ENCODE measurements at places on chromosomes 16 and 17.

DNA sequence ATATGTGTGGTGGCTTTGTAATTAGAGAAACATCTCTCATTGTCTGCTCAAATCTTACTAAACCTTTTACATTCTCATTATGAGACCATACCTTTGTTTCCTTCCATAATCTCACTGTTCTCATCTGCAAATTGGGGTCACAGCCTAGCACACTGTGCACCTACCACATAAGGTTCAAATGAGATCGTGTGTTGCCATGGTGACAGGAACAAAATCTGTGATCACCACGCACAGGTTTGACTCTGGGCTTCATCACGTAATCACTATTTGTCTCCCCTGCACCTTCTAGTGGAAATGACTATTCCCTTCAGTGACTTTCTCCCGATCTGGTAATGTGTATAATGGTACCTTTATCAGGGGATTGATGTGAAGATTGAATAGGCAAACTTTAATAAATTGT, 26.1 kb downstream of the CDH8 start:
- DNase-seq: no peak

GRCh38 chr16:82653550-82654511, 27.1 kb downstream of the CDH13 start:
- DNase-seq: no peak

DNA sequence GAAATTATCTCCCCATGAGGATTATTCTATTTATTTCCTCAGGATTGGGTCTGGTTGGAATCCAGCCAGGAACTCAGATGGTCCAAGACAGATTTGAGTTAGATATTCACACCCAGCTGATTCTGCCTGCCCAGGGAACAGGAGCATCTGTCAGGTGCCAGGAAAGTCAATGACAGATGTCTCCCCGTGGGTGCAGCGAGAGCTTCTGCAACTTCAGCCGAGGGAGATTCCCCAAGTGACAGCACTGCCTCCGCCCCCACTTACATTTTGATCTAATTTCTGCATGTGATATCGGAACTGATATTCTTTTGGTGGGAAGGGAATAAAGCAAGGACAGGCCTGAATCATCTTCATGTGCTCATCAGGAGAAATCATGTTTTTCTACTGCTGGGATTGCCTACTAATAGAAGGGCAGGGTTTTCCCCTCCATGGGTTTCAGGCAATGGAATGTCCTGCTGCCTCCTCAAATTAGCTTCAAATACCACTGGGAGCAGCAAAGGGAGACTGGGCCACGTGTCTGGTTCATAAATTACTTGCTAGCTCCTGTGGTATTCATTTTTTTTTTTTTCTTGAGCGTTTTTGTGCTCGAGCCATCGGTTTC, 15.7 kb upstream of the DHX8 start:
- DNase-seq: no peak

DNA sequence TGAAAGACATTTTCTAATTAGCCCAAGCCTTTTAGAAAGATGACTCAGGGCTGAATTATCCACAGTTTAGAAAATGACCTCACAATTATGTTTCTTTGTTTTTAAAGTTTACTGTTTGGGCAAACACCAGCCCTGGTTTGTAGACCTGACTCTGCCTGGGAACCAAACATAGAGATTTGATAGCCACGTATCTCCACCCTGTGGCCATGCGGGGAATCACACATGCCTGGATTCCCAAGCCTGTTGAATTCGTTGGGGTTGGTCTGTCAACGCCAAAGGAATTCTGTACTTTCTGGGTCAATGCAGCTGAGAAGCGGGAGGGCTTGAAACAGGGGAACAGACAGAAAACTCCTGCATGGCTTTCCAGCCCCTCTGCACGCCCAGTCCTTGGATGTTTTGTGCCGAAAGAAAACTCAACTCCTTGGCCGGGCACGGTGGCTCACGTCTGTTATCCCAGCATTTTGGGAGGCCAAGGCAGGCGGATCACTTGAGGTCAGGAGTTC, 26.9 kb downstream of the CD300A start:
- peak; percentile 59 for DNase-seq

- DNase-seq: no peak
These were observed 1.5 kb downstream of the PSMD7 start for GRCh38 chr16:74298104-74298503.

GRCh38 chr16:31061126-31061812, 12.8 kb downstream of the ZNF668 start:
- DNase-seq: no peak

DNA sequence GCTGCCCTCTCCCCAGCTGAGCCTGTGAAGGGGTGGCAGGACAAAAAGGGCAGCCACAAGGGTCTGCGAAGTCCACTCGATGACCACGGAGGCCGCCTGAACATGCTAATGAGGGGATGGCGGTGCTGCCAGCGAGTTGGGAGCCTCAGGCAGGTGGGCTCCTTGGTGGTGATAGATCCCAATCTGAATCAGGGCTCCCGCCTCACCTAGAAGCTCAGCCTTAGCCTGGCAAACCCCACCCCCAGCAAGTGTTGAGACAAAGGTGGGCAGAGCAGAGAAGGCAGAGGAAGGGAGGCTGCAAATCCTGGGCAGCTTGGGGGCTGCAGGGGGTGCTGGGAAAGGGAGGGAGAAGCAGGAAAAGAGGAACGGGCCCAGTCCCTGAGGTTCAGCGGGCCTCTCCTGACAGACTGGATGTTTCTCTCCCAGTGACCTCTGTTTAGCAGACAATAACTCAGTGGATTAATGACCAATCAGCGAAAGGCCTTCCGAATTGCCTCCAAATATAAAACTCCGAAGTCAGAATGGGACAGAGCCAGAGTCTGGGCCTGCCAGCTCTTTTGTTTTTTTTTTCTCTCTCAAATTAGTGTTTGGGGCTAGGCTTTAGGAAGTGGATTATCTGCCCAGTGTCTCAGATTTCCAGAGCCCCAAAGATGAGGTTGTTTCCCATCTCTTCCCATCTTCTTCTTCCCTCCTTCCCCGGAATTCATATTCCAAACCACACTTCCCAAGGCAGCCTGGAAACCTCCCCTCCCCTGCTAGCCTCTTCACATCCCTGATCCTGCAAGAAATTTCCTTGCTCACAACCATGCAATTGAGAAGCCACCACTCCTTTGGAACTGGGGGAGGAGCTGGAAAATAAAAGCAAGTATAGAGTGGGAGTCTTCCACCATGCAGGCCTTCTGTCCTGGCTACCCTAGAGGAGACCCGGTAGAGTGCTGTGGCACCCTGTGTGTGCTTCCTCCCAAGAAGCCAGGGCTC, 15.2 kb upstream of the HOXB2 start:
- DNase-seq: no peak

GRCh38 chr17:72972263-72972951, 120.1 kb downstream of the SLC39A11 start:
- no peak for DNase-seq

- DNase-seq: no peak
These were observed 16.7 kb downstream of the SLC6A4 start for GRCh38 chr17:30218799-30219198.

GRCh38 chr16:67649494-67649931, 4.6 kb downstream of the CARMIL2 start:
- DNase-seq: no peak

DNA sequence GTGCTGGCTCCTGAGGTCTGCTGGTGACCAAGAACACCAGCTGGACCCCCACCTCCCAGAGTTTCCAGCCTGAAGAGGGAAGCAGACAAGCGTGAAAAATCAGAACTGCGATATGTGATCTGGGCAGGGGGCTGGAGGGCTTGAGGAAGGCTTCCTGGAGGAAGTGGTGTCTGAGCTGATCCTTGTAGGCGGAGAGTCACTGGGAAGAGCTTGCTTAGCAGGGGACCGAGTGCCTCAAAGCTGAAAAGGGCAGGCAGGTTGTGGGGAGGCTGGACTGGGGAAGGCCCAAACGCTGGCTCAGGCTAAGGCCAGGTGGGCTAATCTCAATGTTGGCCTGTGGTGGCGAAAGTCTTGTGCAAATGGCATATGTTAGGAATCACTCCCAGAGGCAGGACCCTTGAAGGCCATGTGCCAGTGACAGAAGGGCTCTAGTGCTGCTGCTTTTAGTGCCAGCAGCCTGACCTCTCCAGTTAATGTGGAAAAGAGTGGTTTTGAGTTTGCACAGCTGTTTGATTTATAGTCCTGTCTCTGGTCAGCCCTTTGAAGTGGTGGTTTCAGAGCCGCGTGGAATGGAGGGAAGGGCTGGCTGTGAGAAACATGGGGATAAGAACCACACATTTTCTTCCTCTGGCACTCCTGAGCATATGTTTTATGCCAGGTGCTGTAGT, 85.3 kb upstream of the LGALS9 start:
- no peak for DNase-seq

DNA sequence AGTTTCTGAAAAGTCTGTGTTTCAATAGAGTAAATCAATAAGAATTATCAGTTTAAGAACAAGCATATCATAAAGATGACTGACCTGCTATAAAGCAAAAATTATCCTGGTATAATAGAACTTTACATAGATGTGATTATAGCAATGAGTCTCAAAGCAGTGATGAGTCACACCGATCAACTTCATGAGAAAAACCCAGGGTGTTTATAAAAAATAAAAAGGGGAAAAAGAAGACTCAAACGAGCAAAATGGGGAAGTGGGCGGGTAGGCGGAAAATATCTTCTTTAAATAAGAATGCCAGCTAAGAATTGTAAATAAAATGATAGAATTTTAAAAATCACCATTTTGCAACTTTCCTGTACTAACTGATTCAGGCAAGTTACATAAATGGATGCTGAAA, 46.8 kb downstream of the BRIP1 start:
- DNase-seq: no peak

DNA sequence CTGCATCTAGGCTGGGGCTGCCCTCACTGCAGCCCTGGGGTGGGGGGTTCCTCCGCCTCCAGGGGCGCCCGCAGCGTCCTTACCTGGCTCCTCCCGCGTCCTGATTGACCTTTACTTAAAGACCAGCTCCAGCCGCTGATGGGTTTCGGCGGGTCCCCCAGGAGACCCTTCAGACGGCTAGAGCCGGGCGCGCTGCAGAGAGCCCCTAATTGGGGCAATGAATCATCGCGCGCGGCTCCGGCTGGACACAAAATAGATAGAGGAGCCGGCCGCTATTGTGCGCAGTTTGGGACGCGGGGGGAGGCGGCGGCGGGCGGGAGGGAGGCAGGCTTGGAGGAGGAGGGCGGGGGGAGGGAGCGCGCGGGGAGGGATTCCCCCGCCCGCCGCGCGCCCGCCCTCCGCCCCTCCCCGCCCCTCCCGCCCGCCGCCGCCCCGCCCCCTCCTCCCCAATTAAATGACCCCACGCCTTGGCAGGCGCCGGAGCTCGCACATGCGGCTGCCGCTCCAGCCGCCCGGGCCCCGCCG, 56.5 kb upstream of the CIBAR2 start:
- DNase-seq: peak; percentile 39

DNA sequence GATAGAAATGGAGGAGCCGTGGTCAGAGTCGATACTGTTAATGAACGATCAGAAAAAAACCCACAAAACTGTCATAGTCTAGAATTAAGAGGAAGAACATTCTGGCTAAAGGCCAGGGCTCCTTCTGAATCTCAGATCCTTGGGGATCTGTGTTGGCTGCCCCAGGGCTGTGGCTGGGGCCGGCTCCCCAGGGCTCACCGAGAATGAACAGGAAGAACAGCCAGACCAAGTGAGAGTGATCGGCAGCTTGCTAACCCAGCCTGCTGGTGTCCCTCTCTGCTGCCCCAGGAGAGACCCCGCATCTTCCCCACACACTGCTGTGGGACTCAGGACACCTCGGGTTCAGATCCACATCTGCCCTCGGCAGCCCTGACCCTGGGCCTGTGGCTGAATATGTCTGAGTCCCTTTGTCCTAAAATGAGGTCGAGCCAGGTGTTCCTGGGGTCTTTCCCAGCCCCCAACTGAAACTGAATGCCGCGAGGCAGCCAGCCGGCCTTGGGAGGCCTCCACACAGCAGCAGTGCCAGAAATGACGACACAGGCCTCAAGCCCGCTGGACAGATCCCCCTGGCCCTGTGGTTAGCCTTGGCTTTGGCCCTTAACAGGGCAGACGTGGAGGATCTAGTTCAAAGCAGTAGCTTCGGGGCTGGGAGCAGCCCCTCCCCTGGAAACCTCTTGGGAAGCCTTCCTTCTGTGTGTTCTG, 23.9 kb upstream of the CLEC18A start:
- no peak for DNase-seq

- no peak for DNase-seq
These were observed 174.0 kb upstream of the CIBAR2 start for GRCh38 chr16:85286066-85286831.

- DNase-seq: no peak
These were observed 12.0 kb downstream of the USP36 start for GRCh38 chr17:78828470-78829185.

DNA sequence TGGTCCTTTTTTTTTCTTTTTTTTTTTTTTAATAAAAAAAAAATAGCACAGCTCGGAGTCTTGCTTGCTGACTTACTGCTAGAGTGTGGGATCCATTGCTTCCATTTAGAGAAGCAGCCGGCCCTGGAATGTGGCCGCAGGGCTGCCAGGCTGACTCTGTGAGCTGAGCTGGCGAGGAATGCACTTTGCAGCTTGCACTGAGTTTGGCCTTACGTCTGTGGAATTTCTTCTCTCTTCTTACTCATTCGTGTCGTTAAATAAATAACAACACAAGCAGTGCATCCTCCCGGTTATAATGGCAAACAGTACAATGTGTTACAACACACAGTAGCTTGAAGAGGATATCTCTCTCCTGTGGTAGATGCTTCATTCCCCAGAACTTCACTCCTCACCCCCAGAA, 69.2 kb downstream of the PRKCB start:
- DNase-seq: no peak

DNA sequence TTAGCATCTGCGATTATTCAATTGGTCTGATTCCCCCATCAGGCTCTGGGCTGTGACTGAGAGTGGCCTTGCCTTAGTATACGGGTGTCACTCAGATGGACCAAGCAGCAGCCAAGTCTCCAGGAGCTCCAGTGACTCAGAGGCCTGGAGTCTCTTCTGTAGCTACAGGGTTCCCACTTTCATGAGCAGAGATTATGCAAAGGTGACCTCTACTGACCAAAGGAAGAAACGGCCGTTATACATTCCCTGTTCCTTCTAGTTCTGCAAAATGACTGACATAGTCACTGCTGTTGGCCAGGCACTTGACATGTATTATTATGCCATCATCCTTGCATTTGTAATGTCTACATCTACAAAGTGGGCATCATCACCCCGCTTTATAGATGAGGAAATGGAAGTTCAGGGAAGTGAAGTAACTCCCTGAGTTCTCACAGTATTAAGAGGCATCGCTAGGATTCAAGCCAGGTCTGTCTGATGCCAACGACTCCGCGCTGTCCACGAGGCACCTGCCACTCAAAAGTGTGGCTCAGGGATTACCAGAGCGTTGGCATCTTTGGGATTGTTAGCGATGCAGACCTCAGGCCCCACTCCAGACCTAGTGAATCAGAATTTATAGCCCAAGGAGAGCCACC, 23.3 kb downstream of the SLC38A7 start:
- DNase-seq: peak; percentile 57

DNA sequence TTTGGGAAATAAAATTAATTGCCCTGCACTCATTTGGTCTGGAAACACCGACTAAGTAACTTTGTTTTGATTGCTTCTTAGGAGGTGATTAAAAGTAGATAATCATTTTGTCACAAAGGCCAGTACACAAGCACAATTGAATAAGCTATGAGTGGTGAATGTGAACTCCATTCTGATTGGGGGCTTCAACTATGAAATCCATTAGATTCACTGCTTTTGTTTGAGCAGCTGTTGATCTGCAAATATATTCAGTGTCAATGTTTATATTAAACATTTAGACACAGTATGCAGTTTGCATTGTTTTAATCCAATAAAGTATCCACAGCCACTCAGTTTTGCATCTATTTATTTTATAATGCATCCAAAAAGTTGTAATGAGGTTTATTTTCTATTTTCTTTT, 817.5 kb downstream of the CDH11 start:
- no peak for DNase-seq
